Neuronal stem cell (in vitro differentiated cells): ENCODE measurements at places on chromosomes 1 and 21.

DNA sequence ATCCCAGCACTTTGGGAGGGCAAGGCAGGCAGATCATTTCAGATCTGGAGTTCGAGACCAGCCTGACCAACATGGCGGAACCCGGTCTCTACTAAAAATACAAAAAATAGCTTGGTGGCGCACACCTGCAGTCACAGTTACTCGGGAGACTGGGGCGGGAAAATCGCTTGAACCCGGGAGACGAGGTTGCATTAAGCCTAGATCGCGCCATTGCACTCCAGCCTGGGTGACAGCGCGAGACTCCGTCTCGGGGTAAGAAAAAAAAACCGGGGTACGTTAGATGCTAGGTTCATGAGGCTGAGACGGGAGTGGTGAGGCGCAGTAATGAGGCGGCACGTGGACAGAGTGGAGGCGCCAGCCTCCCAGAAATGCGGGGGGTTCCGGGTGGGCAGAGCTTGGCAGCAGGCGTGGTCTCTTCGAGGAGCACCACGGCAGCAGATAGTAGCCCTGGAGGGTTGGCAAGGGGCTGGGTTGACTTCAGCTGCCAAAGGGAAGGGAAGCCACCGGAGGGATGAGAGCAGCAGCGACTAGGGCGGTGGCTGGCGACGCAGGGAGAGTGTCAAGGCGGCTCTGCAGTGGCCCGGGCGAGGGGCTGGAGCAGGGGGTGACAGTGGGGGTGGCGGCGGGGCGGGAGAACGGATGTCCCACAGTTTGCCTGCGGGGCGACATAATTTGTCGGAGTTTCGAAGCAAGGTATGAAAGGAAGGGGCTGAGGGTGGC lies 832 bp downstream of the MRPL20 start:
- DNase-seq = no peak
- peak overlapping the region; percentile 89 for H3K4me3 ChIP-seq
- H3K36me3 ChIP-seq = peaks cover 65% of the 10 kb centered on the region
- H3K27ac ChIP-seq = no peak overlapping the region
- no peaks in the 10 kb centered on the region for H3K27me3 ChIP-seq
- peaks cover 7% of the 10 kb centered on the region for H3K4me1 ChIP-seq

DNA sequence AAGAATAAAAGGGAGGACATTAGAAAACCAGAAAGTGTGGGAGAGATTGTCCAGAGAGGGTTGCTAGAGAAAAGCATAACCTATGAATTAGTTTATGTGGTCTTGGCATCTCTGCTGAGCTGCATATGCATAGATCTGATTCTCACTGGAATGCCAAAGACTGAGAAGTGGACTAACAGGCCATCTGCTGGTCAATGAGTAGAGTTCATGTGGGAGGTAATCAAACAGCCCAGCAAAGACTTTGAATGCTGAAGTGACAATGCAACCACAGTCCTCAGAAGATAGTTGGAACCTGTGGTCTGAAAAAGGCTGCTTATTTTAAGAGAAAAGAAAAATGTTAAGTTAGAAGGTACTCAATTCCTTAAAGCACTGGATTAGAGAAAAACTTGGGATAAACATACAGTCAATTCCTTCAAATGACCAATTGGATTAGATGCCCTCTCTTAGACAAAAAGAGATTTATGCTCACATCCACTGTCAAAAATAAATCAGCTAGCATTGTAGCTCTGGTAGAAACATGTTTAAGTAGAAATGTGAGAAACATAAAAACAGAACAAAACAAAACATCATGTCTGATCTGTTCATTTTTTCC lies 382.8 kb downstream of the AMY1C start:
- no peaks in the 10 kb centered on the region for H3K27me3 ChIP-seq
- DNase-seq = peak; percentile 39
- no peaks in the 10 kb centered on the region for H3K36me3 ChIP-seq
- no peak overlapping the region for H3K27ac ChIP-seq
- no peaks in the 10 kb centered on the region for H3K4me1 ChIP-seq
- no peak overlapping the region for H3K4me3 ChIP-seq

- H3K27ac ChIP-seq = no peak overlapping the region
- DNase-seq = no peak
- H3K4me1 ChIP-seq = no peaks in the 10 kb centered on the region
- no peaks in the 10 kb centered on the region for H3K27me3 ChIP-seq
These were observed 38.5 kb downstream of the EDEM3 start for GRCh38 chr1:184716158-184716557.

DNA sequence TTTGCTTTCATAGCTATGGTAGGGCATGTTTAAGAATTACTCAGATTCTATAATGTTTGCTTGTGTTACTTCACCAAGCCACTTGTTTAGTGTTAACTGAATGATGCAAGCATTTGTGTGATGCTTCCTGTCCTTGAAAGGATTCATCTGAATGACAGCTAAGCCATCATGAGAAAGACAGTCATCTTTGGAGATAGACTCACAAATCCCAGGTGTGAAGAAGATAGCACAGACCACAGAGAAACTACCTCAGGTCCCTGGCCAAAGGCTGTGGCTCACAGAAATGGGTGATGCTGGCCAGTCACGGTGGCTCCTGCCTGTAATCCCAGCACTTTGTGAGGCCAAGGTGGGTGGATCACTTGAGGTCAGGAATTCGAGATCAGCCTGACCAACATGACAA lies 321.4 kb downstream of the DPYD start:
- no peaks in the 10 kb centered on the region for H3K27me3 ChIP-seq
- H3K27ac ChIP-seq = no peak overlapping the region
- DNase-seq = no peak
- no peaks in the 10 kb centered on the region for H3K36me3 ChIP-seq

DNA sequence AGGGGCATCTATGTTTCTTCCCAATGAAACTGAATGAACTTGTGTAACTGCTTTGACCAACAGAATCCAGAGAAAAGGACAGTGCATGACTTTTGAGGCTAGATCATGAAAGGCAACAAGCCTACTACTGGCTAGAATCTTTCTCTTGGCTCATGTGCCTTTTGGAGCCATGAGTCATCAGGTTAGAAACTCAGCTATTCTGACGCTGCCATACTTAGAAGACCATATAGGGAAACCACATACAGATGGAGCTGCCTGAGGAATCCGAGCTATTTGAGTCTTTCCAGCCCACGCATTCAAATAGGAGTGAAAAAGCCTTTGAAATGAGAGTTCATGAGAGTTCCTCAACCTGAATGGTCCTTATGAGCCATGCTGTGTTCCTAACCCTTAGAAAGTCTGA lies 738.5 kb upstream of the CHRM3 start:
- peaks cover 3% of the 10 kb centered on the region for H3K4me1 ChIP-seq
- H3K27me3 ChIP-seq = no peaks in the 10 kb centered on the region

DNA sequence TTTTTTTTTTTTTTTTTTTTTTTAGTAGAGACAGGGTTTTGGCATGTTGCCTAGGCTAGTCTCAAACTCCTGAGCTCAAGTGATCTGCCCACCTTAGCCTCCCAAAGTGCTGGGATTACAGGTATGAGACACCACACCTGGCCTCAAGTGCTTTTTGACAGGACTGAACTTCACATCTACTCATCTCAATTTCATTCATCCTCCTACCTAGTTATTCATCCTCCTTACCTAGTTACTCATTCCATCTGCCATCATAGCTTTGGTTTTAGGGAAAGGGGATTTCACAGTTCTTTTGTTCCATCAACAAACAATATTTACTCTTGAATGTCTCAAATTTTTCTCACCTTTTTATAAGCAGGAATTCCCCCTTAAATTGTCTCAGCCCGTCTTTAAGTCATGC lies 38.6 kb upstream of the RALGPS2 start:
- peaks cover 5% of the 10 kb centered on the region for H3K27me3 ChIP-seq
- H3K4me3 ChIP-seq = no peak overlapping the region
- H3K36me3 ChIP-seq = no peaks in the 10 kb centered on the region
- no peak for DNase-seq
- no peaks in the 10 kb centered on the region for H3K4me1 ChIP-seq
- H3K27ac ChIP-seq = no peak overlapping the region

- H3K27ac ChIP-seq = no peak overlapping the region
- no peaks in the 10 kb centered on the region for H3K36me3 ChIP-seq
- H3K4me3 ChIP-seq = no peak overlapping the region
- H3K27me3 ChIP-seq = no peaks in the 10 kb centered on the region
- DNase-seq = no peak
These were observed 35.4 kb upstream of the CD1D start for GRCh38 chr1:158145173-158145719.

- no peak overlapping the region for H3K27ac ChIP-seq
- H3K27me3 ChIP-seq = no peaks in the 10 kb centered on the region
- no peak overlapping the region for H3K4me3 ChIP-seq
- H3K36me3 ChIP-seq = no peaks in the 10 kb centered on the region
- DNase-seq = no peak
These were observed 355.6 kb downstream of the USP25 start for GRCh38 chr21:16085421-16085820.

GRCh38 chr1:183195142-183195574 lies 9.1 kb downstream of the LAMC2 start:
- peak overlapping the region; percentile 47 for H3K27ac ChIP-seq
- no peaks in the 10 kb centered on the region for H3K36me3 ChIP-seq
- H3K27me3 ChIP-seq = no peaks in the 10 kb centered on the region
- H3K4me1 ChIP-seq = peaks cover 10% of the 10 kb centered on the region

DNA sequence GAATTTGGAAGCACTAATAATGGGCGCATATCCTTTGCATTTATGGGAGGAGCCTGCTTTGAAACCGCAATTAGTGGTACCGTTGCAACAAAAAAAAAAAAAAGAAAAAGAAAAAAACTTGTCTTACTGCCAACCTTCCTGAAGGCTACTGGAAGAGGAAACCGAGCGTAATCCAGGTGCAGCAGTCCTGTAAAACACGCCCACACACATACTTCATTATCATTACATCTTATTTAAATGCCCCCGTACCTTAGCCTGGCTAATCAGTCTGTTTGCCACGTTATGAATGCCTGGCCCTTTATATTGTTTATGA lies 686 bp upstream of the ZNF281 start:
- H3K4me1 ChIP-seq = peaks cover 6% of the 10 kb centered on the region
- no peak overlapping the region for H3K27ac ChIP-seq
- H3K36me3 ChIP-seq = peaks cover 14% of the 10 kb centered on the region
- no peak for DNase-seq
- H3K4me3 ChIP-seq = peak overlapping the region; percentile 81
- no peaks in the 10 kb centered on the region for H3K27me3 ChIP-seq

DNA sequence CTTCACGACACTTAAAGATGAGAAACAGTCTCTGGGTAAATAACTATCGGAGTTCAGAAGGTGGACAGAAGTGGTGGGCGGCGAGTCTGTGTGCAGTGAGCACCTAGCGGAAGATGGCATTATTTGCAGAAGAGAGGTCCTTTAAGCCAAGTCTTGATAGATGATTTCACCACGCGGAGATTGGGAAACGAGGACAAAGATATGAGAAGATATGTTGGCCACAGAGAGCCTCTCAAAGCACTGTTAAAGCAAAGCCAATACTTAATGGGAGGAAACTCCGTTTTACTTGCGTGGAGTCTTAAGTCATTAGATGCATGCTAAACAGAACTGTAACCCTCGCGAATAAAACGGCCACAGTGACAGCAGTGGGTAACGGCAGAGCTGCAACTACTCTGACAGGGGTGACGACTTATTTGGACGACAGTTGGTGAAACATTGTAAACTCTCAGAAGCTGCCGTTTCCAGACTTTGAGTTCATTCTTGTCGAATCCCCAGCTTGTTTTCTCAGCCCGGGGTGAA lies 577 bp upstream of the CEP350 start:
- peak overlapping the region; percentile 54 for H3K4me3 ChIP-seq
- H3K36me3 ChIP-seq = no peaks in the 10 kb centered on the region
- DNase-seq = no peak
- no peaks in the 10 kb centered on the region for H3K27me3 ChIP-seq
- H3K4me1 ChIP-seq = peaks cover 2% of the 10 kb centered on the region

- H3K36me3 ChIP-seq = no peaks in the 10 kb centered on the region
- peak overlapping the region; percentile 74 for H3K4me3 ChIP-seq
- H3K4me1 ChIP-seq = peaks cover 8% of the 10 kb centered on the region
- H3K27ac ChIP-seq = peak overlapping the region; percentile 94
- peak; percentile 33 for DNase-seq
These were observed 722 bp downstream of the TUT4 start for GRCh38 chr1:52552236-52552504.

- H3K27me3 ChIP-seq = no peaks in the 10 kb centered on the region
- no peaks in the 10 kb centered on the region for H3K4me1 ChIP-seq
- no peak overlapping the region for H3K4me3 ChIP-seq
- no peaks in the 10 kb centered on the region for H3K36me3 ChIP-seq
- H3K27ac ChIP-seq = no peak overlapping the region
These were observed 99.1 kb downstream of the ASTN1 start for GRCh38 chr1:177065430-177065829.
